Cortex of kidney (tissue), 1 donor: ENCODE measurements at places on chromosomes 3 and 15.

DNA sequence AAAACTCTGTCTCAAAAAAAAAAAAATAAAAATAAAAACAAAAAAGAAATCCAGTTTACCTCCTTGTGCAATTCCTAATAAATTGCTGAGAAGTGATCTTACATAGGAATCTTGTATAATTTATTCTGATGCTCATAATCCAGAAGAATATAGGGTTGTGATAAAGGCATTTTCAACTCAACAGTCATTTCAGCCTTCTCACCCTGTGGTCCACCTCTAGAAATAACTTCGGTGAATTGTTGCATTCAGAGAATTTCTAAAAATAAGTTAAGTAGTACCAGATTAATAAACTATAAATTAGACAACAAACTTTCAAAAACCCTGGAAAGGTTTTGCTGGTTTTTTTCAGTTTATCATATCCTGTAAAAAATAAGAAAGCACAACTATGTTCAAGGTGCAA, 20.2 kb downstream of the RAF1 start:
- DNase-seq = no peak

DNA sequence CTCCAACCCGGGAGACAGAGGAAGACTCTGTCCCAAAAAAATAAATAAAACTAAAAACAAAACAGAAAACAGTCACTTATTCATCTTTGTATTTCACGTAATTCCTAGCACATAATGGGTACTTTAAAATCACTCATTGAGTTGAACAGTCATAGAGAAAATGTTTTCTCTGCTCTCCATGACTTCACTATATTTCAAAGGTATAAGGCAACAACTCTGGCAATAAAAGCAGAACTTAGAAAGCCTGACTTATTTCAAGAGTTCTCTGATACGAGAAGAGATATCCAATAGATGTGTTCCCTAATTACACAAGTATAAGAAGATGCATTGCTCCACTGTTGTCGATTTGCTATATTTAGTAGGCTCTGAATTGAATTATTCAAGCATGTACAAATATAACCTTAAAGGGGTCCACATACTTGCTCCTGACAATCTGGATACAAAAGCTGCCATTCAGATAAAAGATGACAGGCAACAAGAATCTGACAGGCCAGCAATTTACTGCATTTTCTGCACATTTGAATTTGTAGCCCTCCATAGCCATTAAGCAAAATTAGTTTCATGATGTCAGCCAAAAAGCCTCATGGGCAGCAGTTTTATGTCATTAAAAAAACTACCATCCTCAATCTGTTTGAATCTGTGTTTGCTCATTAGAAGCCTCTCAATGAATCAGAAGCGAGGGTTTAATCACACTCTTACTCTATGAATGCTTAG, 47.9 kb downstream of the PEAK1 start:
- DNase-seq = no peak

DNA sequence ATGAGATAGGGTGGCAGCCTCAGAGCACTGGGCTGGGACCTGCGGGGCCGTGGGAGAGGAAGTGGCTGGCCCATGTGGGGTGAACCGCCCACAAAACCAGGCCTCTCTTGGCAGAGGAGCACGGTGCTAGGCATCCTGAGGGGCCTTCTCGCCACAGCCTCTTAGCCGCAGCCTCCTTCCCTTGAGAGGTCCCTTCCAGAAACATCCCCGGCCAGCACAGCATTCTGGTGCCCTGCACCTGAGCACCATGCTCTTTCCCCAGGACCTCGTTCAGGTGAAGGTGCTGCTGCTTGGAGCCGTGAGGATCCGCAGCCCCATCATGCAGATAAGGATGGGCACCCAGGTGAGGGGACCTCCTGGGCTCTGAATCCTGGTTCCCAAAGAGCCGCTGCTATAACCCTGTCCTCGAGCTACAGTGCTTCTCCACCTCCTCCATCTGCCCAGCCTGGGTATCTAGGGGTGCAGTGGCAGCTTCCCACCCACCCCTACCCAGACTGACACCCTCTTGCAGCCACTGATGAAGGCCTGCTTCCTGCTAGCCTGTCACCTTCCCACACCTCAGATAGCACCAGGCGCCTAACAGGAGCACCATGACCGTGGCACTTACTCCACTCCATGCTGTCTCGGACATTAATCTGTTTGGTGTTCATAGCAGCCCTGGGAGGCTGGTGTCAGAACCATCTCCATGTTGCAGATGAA, 11.2 kb upstream of the TXNRD3 start:
- DNase-seq = no peak

DNA sequence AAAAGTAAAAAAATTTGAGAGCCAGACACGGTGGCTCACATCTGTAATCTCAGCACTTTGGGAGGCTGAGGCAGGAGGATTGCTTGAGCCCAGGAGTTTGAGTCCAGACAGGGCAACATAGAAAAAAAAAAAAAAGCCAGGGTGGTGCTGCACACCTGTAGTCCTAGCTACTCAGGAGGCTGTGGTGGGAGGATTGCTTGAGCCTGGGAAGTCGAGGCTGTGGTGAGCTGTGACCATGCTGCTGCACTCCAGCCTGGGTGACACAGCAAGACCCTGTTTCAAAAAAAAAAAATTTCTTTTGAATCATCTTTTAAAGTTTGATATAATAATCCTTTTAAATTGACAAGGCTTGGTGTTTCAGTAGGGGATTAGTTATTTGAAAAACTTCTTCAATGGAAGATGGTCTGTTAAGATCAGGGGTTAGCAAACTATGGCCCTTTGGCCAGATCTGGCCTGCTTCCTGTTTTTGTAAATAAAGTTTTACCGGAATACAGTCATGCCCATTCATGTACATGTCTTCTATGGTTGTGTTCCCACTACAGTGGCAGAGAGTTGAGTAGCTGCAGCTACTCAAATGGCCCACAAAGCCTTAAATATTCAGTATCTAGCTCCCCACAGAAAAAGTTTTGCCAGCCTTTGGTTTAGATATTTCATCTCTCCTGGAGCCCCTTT, 28.9 kb downstream of the CDAN1 start:
- DNase-seq = no peak

GRCh38 chr3:30633718-30634117, 27.3 kb downstream of the TGFBR2 start:
- DNase-seq = no peak

- DNase-seq = no peak
These were observed 55.6 kb upstream of the RGMA start for GRCh38 chr15:93144463-93145236.

DNA sequence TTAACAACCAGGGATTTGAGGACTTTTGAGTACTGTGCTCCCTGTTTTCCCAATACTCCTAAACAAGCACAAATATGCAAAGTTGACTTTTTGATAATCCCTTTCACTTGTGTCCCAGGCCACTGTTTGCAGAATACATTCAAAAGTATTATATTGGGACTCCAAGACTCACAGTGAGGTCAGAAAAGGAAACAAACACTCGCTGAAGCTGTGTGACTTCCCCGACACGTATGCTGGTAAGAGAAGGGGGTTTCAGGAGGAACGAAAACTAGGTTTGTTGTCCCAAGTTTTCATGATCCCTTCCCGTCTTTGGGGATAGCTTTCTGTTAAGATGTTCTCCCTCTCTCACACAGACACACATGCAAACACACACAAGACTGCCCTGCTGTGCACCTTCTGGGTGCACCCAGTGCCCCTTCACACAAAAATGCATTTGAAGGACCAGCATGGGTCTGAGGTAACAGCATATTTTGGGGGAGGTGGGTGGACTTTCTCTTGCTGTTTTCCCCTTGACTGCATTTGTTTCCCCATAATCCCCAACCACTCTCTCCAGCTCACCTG, 225.2 kb upstream of the PRICKLE2 start:
- DNase-seq = no peak

- no peak for DNase-seq
These were observed 112.9 kb downstream of the ADCY5 start for GRCh38 chr3:123336001-123336400.

DNA sequence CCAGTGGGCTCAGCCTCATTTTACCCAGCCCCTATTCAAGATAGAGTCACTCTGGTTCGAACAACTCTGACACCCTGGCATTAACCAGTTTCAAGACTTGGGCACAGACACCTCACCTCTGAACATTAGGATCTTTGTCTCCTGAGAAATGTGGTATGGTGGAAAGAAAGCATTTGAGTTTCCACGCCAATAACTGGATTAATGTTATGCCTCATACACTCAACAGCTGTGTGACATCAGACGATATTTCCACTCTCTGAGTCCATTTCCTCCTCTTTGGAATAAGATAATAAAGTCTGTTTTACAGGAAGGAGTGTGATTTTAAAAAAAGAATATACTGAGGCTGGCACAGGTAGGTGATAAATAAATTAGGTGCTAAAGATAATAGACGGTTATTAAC, 121.3 kb upstream of the CHL1 start:
- DNase-seq = no peak

- DNase-seq = no peak
These were observed 51.7 kb upstream of the HES1 start for GRCh38 chr3:194084284-194084683.

- DNase-seq = no peak
These were observed 277.1 kb downstream of the MAGI1 start for GRCh38 chr3:65761446-65762234.

DNA sequence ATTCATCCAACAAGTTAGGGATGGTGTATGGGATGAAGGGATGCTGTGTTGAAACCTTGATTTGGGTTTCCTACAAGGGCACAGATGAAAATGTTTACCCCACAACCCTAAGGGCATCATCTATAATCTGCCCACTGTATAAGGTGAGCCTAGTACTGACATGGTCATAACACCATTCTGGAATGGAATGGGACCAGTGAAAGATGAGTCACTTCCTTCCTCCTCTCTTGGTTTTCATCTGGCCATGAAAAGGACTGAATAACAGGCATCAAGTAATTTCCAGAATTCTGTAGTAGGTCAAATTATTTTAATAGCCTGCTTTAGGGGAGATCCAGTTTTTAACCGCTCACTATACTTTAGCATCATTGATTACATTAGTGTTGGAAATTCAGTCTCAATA, 538.6 kb downstream of the NR2F2 start:
- DNase-seq = no peak

GRCh38 chr3:40994611-40995010, 204.7 kb upstream of the CTNNB1 start:
- DNase-seq = no peak

DNA sequence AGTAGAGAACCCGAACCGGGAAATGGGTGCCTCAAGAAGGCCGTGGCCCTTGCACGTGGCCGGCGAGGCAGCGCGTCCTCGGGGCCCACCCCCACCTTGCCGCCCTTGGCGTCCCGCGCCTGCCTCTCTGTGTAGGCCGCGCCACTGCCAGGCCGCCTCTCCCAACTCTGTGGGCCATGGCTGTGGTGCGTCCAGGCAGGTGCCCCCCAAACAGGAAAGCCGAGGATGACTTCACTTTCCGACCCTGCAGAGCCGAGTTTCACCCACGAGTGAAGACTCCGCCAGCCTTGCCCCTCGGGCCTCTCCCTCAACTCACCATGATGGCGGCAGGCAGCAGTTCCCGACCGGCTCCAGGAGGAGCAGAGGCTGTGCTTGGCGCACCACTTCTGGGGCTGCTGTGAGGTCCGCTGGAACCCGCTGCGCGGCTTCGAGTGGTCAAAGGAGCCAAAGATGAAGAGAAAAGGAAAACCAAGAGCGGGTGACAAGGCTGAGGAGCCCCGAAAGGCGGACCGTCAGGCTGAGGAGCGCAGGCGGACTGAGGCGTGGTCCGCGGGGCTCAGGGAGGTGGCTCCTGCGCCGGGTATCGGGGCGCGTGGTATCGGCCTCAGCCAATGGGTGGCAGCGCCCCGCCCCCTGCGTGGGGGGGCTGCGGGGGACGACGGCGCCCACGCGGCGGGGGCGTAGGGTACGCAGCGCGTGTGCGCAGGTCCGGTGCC, at the start of gene DAZL:
TSS of gene DAZL (minus strand) at position 537 of the 716 bp plus-strand sequence. CDS start at position 319, 218 bp downstream.
- DNase-seq = no peak

GRCh38 chr3:27596921-27597320, 112.7 kb upstream of the SLC4A7 start:
- DNase-seq = no peak

GRCh38 chr3:112403103-112403502, 70.1 kb downstream of the CD200 start:
- no peak for DNase-seq

GRCh38 chr15:74802862-74803447, 9.7 kb upstream of the LMAN1L start:
- DNase-seq = no peak

DNA sequence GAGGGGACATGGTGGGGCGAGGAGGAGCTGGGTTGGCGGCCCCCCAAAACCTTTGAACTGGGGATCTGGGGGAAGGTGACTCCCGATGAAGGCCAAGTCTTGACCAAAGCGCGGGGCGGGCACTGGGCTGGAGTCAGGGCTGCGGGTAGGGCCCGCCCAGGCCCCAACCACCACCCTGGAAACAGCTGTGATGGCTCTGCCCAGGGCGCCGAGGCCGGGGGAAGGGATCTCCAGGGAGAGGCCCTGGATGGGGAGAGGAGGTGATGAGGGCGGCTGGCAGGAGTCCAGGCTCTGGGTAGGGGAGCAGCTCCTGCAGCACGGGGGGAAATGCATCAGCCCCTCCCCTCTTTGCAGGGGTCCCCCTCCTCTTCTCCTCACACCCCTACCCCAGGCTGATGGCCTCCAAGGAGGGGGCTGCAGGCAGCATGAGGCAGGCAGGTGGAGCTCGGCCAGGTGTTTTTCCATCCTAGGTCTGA, 5.9 kb upstream of the C15orf39 start:
- no peak for DNase-seq

DNA sequence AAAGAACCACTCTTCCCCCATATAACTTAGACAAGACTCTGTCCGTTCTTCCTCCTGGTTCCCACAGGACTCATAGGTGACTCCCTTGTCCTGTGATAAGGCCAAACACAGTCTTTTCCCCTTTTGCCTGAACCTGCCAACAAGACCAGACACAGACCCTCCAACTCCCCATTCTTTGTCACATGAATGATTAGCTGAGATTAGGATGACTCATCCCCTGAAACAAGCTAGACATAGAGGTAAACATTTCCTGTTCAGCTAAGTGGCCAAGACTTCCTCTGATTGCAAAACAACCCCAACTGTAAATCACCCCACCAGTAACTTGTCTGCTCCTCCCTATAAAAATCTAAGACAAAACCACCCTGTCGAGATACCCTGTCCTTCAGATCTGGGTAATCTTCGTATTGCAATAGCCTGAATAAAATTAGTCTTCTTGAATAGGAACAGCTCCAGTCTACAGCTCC, 11.4 kb upstream of the HTR3E start:
- DNase-seq = no peak

DNA sequence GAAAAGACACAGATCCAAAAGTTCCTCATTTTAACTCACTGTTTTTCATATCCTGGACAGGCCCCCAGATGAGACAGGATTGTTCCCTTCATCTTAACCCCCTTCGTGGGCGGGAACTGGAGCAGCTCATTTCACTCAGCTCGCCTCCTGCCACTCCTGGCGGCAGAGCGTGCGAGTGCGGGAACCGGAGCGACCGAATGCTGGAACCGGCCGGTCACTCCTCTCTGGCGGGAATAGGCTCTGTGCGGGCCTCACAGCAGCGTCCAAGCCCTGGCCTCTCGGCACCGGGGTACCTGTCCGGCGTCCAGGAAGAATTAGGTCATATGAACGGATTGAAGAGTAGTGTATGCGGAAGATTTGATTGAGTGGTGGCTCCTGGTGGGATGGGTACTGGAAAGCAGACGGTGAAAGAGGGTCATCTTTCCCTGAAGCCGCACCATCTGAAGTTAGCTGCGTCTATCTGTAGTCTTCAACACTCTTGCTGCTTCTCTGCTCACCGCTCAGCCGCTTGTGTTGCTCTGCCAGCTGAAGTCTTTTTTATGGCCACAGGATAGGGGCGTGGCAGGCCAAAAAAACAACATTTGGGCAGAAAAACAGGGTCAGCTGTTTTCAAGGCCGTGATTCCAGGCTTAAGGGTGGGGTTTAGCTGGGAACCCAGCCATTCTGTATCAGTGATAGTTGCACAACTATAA, 42.3 kb upstream of the FXR1 start:
- no peak for DNase-seq

GRCh38 chr15:94061041-94061440, 170.3 kb upstream of the MCTP2 start:
- no peak for DNase-seq

GRCh38 chr15:71330638-71331162, 215.4 kb downstream of the THSD4 start:
- DNase-seq = no peak
